ENCODE measurements at places on chromosomes 7 and 10.

GRCh38 chr7:29825775-29826529 is 19.6 kb downstream of the WIPF3 start:
- DNase-seq: no peak

GRCh38 chr10:114801411-114801813 is 20.2 kb upstream of the FHIP2A start:
- DNase-seq: peak; percentile 35

- no peak for DNase-seq
These were observed 63.8 kb upstream of the RET start for GRCh38 chr10:43013065-43013464.

DNA sequence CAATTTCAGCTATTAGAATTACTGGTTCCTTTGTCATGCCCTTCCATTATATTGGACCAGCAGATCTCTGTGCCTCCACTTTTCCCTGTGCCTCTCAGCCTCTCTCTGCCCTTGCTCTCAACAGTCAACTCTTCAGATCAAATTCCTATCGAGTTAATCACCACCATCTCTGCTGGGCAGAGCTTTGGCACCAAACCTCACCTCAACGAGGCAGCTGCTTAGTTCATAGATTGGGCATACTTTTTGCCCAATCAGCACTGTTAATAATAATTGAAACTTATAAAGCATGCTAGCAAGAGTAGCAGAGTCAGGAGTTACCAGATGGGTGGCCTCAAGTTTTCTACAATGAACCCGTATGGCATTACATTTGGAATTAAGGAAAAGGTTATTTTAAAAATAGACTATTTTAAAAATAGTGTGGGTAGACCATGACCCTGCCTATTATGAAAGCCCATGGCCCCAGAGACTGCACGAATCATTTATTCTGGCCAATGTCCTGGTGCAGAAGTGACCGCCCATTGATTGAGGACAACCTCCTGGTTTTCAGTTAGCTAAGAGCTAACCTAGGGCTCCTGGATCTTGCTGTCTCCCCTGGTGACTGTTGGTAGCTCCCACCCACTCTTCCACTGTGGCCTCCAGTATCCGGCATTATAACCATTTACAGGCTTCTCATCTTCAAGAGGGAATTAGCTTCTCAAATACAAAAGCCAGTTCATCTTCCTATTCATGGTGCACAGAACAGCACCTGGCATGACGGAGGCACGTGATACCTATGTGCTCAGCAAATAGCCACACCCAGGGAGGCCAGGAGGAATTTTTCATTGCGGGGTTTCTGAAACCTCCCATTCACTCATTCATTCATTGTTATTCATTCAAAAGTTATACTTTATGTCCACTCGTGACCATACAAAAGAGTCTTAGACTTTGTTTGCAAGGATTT is 265.4 kb downstream of the INHBA start:
- DNase-seq: no peak

GRCh38 chr7:107560898-107561516 is 2.7 kb downstream of the COG5 start:
- peak; percentile 79 for DNase-seq

DNA sequence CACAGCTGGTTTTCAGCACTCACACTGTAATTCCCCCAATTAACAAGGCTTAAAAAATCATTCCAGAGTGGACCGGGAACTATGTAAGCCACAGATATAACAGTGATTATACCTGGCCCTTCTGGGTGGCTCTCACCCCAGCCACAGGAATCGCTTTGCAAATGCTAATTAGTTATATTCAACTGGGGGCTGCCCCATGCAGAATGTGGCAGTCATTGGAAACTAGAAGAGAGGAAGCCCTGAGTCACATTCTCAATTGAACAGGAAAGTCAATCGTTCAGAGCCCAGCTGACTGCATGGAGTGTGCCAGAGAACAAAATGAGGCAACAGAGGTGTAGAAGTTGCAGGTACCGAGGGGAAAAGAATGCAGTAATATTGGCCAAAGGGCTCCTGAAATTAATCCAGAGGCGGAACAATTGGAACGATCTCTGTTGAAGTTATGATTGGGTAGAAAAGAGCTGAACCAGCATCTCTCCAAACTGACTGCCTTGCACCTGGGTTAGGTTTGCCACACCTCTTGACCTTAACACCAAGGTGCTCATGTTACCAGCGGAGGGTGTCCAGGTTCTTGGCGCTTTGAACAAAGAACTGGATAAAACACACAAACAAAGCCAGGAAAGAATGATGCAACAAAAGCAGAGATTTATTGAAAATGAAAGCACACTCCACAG is 909.7 kb upstream of the AUTS2 start:
- no peak for DNase-seq

- DNase-seq: no peak
These were observed 26.5 kb downstream of the LRGUK start for GRCh38 chr7:134153493-134154136.

- peak; percentile 39 for DNase-seq
These were observed 238.0 kb upstream of the INHBA start for GRCh38 chr7:41940760-41941343.

GRCh38 chr10:100743626-100744135 is 1.7 kb upstream of the PAX2 start:
- DNase-seq: no peak

GRCh38 chr7:133797818-133798520 is 329.2 kb upstream of the LRGUK start:
- no peak for DNase-seq

- DNase-seq: no peak
These were observed 20.3 kb downstream of the FAM13C start for GRCh38 chr10:59342000-59342399.

DNA sequence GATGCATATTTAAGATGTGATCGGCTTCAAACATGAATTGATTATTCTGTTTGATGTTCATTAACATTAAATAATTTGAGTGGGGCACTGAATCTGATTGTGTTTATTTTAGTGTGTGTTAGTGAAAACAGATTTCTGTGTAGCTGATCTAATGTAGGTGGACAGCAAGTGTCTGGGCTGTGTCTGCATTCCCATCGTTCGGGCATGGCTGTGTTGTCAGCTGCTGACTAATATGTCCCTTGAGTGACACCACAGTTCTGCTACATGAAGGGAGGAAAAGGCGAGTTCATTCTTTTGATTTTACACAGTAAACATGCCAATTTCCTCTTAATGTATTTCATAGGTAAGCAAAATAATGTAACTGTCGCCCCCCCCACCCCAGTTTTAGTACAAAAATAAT is 203.0 kb downstream of the CNTNAP2 start:
- no peak for DNase-seq

GRCh38 chr10:61793760-61794703 is 107.5 kb upstream of the ARID5B start:
- DNase-seq: no peak

- no peak for DNase-seq
These were observed 2.9 kb upstream of the HKDC1 start for GRCh38 chr10:69217119-69217754.

GRCh38 chr7:112790586-112791003 is 402 bp upstream of the TMEM168 start:
- no peak for DNase-seq

GRCh38 chr7:72223351-72223750 is 188.8 kb downstream of the CALN1 start:
- DNase-seq: no peak

DNA sequence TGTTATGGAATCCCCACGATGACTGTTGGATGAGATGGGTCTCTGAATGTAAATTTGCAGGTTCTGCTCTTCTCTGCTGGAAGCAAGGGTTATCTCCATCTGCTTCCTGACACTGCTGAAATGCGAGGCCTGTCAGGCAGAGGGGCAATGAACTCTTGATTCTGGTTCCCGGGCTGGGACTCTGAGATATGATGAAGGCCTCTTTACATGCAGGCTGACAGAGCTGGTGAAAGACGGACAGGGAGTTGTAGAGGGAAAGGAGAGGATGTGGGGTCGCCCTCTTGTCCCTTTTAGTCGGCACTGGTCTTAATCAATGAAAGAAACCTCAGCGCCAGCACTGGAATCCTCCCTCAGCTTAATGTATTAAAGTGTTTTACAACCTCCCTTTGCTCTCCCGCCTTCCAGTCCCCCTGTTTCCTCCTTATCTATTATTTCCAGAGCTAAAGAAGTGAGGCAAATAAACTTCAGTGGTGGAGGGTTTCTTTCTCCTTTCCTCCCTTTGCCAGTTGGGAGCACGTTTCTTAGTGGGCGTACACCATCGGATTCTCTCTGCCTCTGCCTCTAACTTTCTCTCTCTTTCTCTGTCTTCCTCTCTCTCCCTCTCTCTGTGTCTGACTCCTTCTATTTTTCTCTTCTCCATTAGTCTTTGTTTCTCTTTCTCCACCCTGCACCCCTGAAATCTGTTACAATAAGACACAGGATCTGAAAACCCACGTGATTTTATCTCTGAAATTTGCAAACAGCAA is 145.6 kb downstream of the BAMBI start:
- no peak for DNase-seq

DNA sequence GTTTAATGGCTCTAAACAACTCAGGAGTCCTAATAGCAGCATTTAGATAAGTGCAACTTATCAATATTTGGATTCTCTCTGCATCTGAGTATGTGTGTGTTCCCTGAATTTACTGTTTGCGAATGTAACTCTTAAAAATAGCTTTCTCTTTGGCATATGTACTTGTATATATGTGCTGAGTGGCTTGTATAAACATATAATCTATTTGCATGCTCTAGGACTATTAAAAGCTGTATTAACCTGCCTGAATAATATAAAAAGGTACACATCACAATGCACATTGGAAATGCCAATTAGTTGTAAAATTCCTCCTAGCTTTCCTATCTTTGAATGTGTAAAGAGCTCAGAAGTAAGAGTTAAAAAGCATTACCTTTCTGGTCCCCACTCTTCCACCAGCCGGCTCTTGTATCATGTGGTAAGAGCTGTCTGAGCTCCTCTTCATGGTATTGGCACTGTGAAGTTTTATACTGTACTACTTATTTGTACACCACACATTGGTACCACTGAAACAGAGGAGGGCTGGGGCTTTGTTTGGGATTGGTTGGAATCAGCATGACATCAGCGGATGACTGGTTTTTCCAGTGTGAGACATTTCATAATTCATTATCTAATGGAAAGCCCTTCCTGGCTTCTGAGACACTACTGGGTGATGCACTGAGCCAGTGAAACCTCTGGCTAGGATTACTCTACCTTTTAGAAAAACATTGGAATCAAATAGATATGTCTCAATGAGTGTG is at the start of gene INHBA:
TSS of gene INHBA (minus strand) at position 456 of the 737 bp plus-strand sequence. CDS start 2,716 bp downstream, outside the sequence.
- DNase-seq: no peak

DNA sequence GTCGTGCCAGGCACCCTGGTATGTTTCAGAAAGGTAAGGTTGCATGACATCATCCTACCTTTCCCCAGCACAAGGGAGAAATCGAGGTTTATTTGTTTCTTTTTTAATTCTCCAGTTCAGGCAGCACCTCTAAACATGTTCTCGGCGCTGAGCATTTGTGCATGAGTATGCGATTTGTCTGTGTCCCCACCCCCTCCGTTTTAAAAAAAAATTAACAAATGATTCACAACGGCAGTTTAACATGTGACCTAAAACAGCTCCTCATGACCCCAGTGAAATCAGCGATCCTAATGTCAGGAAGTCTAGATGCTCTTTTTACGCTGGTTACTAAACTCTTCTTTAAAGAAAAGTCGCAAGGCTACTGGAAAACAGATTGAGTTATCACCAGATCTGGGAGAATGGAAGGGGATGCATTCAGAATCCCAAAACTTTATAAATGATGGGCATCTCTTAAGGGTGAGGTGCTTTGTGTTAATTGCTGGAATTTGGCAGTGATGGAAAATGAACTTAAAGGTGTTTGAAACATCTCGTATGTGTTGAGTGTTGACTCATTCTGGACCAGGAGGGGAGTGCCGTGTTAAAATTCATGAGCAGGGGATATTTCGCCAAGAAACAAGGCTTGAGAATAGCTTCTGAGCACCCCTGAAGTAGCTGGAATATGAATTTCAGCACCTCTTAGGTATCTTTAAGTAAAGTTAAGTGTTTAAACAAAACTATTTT is 106.8 kb upstream of the PDCD4 start:
- DNase-seq: no peak

DNA sequence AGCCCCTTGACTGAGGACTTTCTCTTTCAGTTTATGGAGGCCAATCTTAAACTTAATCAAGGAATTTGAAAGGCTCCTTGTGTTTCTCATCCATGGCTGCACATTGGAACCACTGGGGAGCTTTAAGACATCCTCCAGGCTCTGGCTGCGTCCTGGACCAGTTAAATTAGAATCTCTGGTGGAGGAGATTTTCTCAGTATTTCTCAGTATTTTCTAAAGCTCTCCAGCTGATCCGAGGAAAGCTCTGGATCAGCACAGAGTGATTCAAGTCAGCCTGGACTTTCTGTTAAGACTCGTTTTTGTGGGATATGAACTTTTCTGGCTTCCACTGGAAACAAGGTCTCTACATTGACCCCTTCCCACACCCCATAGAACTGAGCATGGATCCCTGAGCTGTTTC is 249.8 kb downstream of the STK31 start:
- no peak for DNase-seq

- DNase-seq: no peak
These were observed 411.9 kb upstream of the KLF6 start for GRCh38 chr10:4196771-4197390.

- DNase-seq: no peak
These were observed 89.6 kb upstream of the SMIM30 start for GRCh38 chr7:113207931-113208330.
